PC-9 (cell line): ENCODE measurements at places on chromosomes 12 and 14. TPM values are rescaled to one million over a fixed set of nuclear protein-coding genes. Genes with fewer than 3 reads are reported as not detected.

The ITGB7 gene
- 2.4 and 3.3 TPM in 2 replicates for total RNA-seq

The MYF5 gene
- not detected in 2 replicates for total RNA-seq

DNA sequence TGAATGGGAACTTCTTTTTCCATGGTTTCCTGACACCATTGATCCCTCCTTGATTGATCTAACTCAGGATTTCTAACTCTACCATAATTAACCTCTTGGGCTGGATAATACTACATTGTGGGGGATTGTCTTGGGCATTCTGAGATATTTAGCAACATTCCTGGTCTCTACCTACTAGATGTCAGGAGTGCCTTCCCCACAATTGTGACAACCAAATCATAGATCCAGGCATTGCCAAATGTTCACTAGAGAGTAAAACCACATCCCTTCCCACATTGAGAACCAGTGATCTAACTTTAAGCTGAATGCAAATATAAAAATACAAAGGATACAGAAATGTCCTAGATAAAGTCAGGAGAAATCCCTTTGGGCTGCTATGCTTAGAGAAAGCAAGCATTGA lies 36.9 kb upstream of the CCDC198 start:
- no peak overlapping the region for H3K27ac ChIP-seq
- H3K4me3 ChIP-seq = no peak overlapping the region
- H3K4me1 ChIP-seq = no peaks in the 10 kb centered on the region
- H3K27me3 ChIP-seq = no peaks in the 10 kb centered on the region
- H3K36me3 ChIP-seq = no peaks in the 10 kb centered on the region

DNA sequence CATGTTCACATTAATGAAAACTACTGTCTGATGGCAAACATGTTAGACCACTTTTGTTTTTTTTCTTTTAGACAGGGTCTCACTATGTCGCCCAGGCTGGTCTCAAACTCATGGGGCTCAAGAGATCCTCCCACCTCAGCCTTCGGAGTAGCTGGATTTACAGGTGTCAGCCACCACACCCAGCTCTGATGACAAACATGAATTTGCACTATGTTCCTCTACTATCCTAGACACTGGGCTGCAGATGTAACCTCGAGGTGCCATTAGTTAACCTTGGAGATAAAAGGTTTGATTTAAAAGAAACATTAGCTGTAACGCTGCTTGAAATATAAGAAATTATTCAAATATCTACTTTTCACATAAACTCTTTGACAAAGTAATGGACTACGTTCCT lies 8.1 kb downstream of the VPS37B start:
- DNase-seq = no peak
- peak overlapping the region; percentile 48; the same call in 1 of the 2 replicates for H3K4me3 ChIP-seq
- no peaks in the 10 kb centered on the region for H3K27me3 ChIP-seq
- H3K4me1 ChIP-seq = peaks cover 80% of the 10 kb centered on the region

- no peaks in the 10 kb centered on the region for H3K36me3 ChIP-seq
- DNase-seq = no peak
- no peaks in the 10 kb centered on the region for H3K4me1 ChIP-seq
Observed at GRCh38 chr12:28180786-28181185, 9.5 kb upstream of the CCDC91 start.

The CKAP4 gene
- total RNA-seq = 73.6 and 81.5 TPM in 2 replicates

DNA sequence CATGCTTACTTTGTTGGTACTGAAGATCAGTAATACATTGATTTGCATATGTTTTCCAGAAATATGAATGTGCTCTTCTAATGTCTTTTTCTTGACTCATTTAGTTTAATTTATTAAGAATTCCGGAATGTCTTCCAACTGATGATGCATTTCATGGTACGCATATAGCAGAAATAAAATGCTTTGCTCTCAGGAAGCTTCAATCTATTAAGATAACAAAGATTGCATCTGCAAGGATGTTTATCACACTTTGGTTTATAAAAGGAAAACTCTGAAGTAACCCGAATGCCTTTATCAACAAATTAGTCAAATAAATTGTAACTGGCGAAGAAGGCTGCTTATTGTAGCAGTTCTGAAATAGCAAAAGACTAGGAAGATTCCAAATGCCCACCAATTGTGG lies 166.4 kb upstream of the LMNTD1 start:
- no peak for DNase-seq
- no peaks in the 10 kb centered on the region for H3K27me3 ChIP-seq
- H3K4me1 ChIP-seq = no peaks in the 10 kb centered on the region
- H3K4me3 ChIP-seq = no peak overlapping the region

The SLC25A21 gene
- total RNA-seq = 0.38 and 3.2 TPM in 2 replicates

GRCh38 chr12:873954-874353 lies 75.5 kb downstream of the RAD52 start:
- H3K27ac ChIP-seq = no peak overlapping the region
- no peak overlapping the region for H3K4me3 ChIP-seq
- DNase-seq = no peak
- H3K36me3 ChIP-seq = peaks cover 34% of the 10 kb centered on the region
- no peaks in the 10 kb centered on the region for H3K4me1 ChIP-seq

DNA sequence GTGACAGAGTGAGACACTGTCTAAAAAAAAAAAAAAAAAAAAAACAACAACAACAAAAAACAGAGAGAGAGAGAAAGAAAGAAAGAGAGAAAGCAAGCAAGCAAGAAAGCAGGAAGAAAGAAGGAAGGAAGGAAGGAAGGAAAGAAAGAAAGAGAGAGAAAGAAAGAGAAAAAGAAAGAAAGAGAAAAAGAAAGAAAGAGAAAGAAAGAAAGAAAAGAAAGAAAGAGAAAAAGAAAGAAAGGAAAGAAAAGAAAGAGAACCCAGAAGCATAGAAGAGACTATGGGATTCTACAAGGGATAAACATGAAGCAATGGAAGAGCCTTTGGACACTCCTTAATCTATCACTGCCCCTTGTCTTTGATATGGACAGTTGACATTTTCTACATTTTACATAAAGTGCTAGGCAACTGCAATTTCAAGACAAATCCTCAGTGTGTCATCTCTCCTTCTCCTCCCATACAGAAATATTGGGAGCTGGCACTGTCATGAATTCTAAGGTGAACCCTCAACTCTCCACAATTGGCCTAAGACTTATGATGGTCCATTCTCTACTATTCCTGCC lies 151.9 kb upstream of the CPM start:
- no peak for DNase-seq
- H3K4me3 ChIP-seq = no peak overlapping the region
- H3K27me3 ChIP-seq = no peaks in the 10 kb centered on the region
- H3K4me1 ChIP-seq = no peaks in the 10 kb centered on the region
- no peaks in the 10 kb centered on the region for H3K36me3 ChIP-seq

DNA sequence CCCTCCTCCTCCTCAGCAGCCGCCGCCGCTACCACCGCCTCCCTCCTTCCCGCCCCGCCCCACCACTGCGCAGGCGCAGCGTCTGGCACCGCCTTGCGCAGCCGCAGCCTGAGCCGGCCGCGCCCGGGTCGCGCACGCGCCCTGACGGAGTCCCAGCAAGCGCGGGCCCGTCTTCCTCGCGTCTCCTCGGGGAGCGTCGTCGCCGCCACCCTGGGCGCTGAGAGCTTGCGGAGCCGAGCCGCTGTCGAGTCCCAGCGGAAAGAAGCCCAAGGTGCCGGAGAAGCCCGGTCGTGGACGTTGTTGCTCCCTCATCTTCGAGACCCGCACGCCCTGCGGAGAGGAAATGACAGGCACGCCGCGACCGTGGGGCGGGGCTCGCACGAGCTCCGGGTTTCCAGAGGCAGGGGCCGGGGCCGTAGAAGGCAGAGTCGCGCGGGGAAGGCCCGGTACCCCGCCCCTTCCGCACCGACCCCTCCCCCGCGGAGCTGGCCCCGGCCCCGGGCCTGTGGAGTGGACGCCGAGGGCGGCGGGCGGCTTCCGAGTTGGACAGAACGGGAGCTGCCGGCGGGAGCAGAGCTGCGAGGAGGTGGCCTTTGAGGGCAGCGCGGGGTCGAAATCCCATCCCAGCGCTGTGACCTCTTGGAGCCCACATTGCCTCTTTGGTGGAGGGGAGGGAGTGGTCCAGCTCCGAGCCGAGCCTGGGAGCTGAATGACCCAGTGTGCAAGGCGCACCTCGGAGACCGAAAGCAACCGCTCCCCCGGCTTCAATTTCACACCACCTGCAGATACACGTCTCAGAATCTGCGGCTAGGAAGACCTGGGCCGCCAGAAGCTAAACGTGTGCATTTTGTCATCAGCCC lies 469 bp upstream of the RAB35 start:
- H3K36me3 ChIP-seq = no peaks in the 10 kb centered on the region
- peak overlapping the region; percentile 85 for H3K4me3 ChIP-seq
- H3K27me3 ChIP-seq = no peaks in the 10 kb centered on the region
- H3K4me1 ChIP-seq = peaks cover 28% of the 10 kb centered on the region
- DNase-seq = peak; percentile 70
- H3K27ac ChIP-seq = peak overlapping the region; percentile 69

GRCh38 chr12:28035500-28035899 lies 63.0 kb upstream of the PTHLH start:
- peaks cover 33% of the 10 kb centered on the region for H3K4me1 ChIP-seq
- H3K4me3 ChIP-seq = no peak overlapping the region
- DNase-seq = no peak
- H3K36me3 ChIP-seq = no peaks in the 10 kb centered on the region
- peak overlapping the region; percentile 22 for H3K27ac ChIP-seq
- H3K27me3 ChIP-seq = no peaks in the 10 kb centered on the region

- no peaks in the 10 kb centered on the region for H3K36me3 ChIP-seq
- H3K27me3 ChIP-seq = no peaks in the 10 kb centered on the region
- H3K4me3 ChIP-seq = no peak overlapping the region
- DNase-seq = no peak
- no peak overlapping the region for H3K27ac ChIP-seq
- H3K4me1 ChIP-seq = no peaks in the 10 kb centered on the region
Observed at GRCh38 chr12:102871014-102871413, 46.0 kb downstream of the PAH start.

- no peak for DNase-seq
Observed at GRCh38 chr14:24096545-24097181, 2.6 kb downstream of the PCK2 start.

GRCh38 chr12:79414252-79414651 lies 276.5 kb downstream of the PAWR start:
- peak; percentile 77 for DNase-seq
- H3K4me3 ChIP-seq = peak overlapping the region; percentile 26; the same call in 1 of the 2 replicates
- H3K36me3 ChIP-seq = no peaks in the 10 kb centered on the region
- H3K27ac ChIP-seq = peak overlapping the region; percentile 46
- no peaks in the 10 kb centered on the region for H3K27me3 ChIP-seq
- H3K4me1 ChIP-seq = peaks cover 34% of the 10 kb centered on the region

- no peak overlapping the region for H3K4me3 ChIP-seq
- no peak for DNase-seq
- no peaks in the 10 kb centered on the region for H3K36me3 ChIP-seq
- H3K27me3 ChIP-seq = no peaks in the 10 kb centered on the region
- no peak overlapping the region for H3K27ac ChIP-seq
Observed at GRCh38 chr14:84535484-84535883, 994.5 kb upstream of the FLRT2 start.

GRCh38 chr12:58888131-58888783 lies 32.0 kb downstream of the LRIG3 start:
- no peaks in the 10 kb centered on the region for H3K27me3 ChIP-seq
- no peak for DNase-seq
- no peak overlapping the region for H3K4me3 ChIP-seq
- H3K4me1 ChIP-seq = no peaks in the 10 kb centered on the region
- H3K27ac ChIP-seq = no peak overlapping the region

- H3K27me3 ChIP-seq = no peaks in the 10 kb centered on the region
- H3K4me3 ChIP-seq = peak overlapping the region; percentile 56
- H3K27ac ChIP-seq = peak overlapping the region; percentile 83
- H3K4me1 ChIP-seq = peaks cover 68% of the 10 kb centered on the region
Observed at GRCh38 chr14:75258079-75258802, 20.4 kb upstream of the FOS start.

GRCh38 chr14:32303865-32304264 lies 25.2 kb upstream of the AKAP6 start:
- DNase-seq = no peak
- no peak overlapping the region for H3K27ac ChIP-seq
- no peaks in the 10 kb centered on the region for H3K36me3 ChIP-seq
- no peaks in the 10 kb centered on the region for H3K27me3 ChIP-seq
- H3K4me3 ChIP-seq = no peak overlapping the region

DNA sequence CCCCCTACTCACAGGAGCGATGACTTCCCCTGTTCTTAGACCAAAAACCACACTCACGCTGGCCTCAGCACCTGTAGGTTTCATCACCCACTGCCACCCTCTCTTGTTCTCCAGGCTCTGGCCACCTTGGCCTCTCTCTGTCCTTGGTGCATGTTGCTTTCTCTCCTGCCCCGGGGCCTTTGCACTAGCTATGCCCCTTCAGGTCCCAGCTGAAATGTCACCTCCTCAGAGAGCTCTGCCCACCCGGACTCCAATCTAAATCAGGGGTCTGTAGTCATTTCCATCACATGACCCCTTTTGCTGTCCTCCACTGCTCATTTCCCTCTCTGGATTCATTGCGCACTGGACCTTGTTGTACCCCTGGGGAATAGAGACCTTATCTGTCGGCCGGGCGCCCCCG lies 8.2 kb upstream of the TRPV4 start:
- H3K27me3 ChIP-seq = no peaks in the 10 kb centered on the region
- H3K4me3 ChIP-seq = no peak overlapping the region
- H3K27ac ChIP-seq = no peak overlapping the region
- peaks cover 34% of the 10 kb centered on the region for H3K4me1 ChIP-seq
- no peak for DNase-seq

- H3K27me3 ChIP-seq = no peaks in the 10 kb centered on the region
- H3K4me1 ChIP-seq = peaks cover 35% of the 10 kb centered on the region
- H3K36me3 ChIP-seq = peaks cover 40% of the 10 kb centered on the region
- no peak overlapping the region for H3K4me3 ChIP-seq
- H3K27ac ChIP-seq = no peak overlapping the region
- DNase-seq = no peak
Observed at GRCh38 chr14:68961781-68962584, 17.1 kb downstream of the ACTN1 start.

The FKBP3 gene
- 39.4 and 53.5 TPM in 2 replicates for total RNA-seq

- no peak for DNase-seq
- H3K4me1 ChIP-seq = peaks cover 38% of the 10 kb centered on the region
- no peak overlapping the region for H3K4me3 ChIP-seq
- no peak overlapping the region for H3K27ac ChIP-seq
- no peaks in the 10 kb centered on the region for H3K36me3 ChIP-seq
Observed at GRCh38 chr14:32226056-32226455, 23.0 kb upstream of the RNU6-8 start.

DNA sequence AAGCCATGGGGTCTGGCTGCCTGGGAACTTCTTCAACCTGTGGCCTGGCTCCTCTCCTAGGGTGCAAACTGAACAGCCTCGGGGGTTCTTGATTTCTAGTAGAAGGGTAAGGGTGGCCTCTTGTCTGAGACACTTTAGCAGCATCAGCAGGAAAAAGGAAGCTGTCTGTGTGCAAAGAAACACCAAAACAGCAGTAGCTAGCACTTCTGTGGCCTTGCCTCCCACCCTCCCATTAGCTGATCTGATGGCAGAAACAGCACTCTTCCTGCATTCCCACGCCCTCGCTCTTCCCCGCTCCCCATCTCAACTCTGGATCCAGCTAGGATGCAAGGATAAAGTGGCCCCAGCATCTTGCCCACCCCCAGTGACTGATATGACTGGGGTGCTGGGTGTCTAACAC lies 20.7 kb downstream of the SLC7A8 start:
- H3K4me3 ChIP-seq = no peak overlapping the region
- H3K4me1 ChIP-seq = peaks cover 15% of the 10 kb centered on the region
- no peak overlapping the region for H3K27ac ChIP-seq
- no peaks in the 10 kb centered on the region for H3K27me3 ChIP-seq
